ENCODE measurements at places on chromosomes 13 and 19. TPM values are rescaled to one million over a fixed set of nuclear protein-coding genes. Genes with fewer than 3 reads are reported as not detected.

- peak; percentile 69 for DNase-seq
Measured at GRCh38 chr13:75329723-75330122, 152.2 kb downstream of the TBC1D4 start.

Gene CEACAM21
- total RNA-seq, result not detected

- no peak for DNase-seq
Measured at GRCh38 chr13:114148521-114148855, 16.1 kb upstream of the RASA3 start.

DNA sequence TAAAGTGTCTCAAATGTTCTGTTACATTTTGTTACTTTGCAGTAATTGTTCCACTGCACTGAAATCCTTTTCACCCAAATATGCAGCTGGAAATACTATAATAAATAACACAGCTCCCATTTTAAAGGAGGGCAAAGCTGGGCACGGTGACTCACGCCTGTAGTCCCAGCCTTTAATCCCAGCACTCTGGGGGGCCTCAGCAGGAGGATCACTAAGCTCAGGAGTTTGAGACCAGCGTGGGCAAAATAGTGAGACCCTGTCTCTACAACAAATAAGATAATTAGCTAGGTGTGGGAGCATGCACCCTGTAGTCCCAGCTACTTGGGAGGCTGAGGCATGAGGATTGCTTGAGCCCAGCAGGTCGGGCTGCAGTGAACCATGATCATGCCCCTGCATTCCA is 7.5 kb upstream of the UBAC2 start:
- DNase-seq, result no peak

Gene NKPD1
- 0.04 TPM for total RNA-seq
